ENCODE measurements at places on chromosomes 11 and 22. TPM values are rescaled to one million over a fixed set of nuclear protein-coding genes. Genes with fewer than 3 reads are reported as not detected.

Gene GAL3ST1
- total RNA-seq, result 0.17 TPM

Gene TBX10
- not detected for total RNA-seq

Gene CRYAB
- 48.3 TPM for total RNA-seq

Gene CALCB
- not detected for total RNA-seq

Gene TUB
- total RNA-seq, result 4.5 TPM

Gene C22orf42
- total RNA-seq, result not detected

All from smooth muscle cell of trachea (primary cell).